ENCODE measurements at places on chromosomes 12 and 14.

- no peak for DNase-seq
Measured at GRCh38 chr14:103021684-103022001, 35.7 kb downstream of the CDC42BPB start.

DNA sequence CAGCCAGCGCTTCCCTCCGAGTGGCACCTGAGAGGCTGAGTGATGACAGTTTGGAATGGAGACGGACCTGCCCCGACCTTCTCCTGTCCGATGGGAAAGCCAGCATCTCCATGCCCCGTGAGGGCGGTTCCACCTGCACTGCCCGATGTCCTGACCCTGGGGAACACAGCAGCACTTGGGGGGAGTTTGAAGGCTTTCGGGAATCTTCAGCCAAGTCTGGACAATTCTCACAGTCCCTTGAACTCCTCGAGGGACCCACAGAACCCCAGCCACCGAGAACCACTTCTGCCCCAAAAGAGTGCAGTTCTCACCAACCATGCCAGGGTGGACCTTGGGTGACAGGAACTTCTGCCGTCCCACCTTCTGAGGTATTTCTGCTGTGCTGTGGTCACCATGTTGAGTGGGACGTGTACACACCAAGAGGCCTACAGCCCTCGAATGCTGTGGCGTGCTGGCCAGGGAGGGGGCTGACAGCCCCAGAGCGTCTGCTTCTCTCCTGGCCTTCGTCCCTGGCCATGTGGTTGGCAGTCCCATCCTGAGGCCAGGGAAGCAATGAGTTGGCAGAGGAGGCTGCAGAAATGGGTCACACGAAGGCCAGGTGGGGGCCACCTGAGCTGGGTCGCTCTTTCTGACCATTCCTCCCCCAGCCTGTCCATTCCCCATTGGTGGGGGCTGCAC, 1.0 kb downstream of the CLBA1 start:
- no peak for DNase-seq

DNA sequence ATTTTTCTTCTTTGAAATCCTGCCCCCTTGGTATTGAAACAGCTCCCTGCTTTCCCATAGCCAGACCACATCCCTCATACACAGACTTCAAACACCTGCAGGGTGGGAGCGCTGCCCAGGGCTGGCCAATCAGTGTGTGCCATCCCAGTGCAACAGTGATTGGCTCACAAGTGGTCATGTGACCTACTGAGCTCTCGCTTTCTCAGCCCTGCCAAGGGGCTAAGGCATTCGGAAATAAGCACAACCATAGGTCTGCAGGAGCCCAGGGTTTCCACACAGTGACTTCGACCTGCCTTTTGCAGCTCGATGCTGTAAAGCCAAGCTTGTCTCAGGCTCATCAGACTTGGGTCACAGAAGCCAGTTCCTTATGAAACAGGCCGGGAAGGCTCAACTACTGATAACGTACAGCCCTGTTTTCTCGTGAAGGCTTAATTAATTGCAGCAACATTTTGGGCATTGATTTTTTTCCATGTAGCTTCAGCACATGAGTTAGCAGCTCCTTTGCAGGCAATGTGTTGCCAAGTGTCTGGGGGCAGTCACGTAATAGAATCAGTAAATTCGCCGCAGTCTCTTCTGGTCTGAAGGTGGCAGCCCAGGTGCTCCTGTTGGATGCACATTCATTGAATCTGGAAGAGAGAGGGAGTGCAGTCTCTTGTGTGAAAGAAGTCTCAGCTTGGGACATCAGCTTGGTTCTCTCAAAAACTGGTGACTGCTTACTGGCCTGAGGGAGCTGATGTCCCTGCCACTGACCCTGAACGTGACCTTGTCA, 1091.8 kb downstream of the AACS start:
- DNase-seq, result no peak

DNA sequence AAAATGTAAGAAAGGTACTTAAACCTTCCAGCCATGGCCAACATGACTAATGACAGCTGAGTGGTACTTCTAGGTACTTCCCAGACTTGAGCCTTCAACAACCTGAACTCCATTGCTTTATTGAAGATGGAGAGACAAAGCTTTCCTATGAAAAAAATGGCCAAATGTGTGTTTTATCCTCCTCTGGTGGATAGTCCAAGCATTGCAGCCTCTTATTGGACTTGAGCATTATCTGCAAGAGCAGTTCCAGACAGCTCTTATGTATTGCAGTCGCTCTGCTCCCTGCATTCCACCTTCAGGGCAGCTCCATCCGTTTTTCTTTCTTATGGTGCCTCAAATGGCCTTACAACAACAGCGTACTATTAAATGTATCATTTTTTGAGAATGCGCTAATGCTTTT, 588.2 kb downstream of the NRXN3 start:
- no peak for DNase-seq

DNA sequence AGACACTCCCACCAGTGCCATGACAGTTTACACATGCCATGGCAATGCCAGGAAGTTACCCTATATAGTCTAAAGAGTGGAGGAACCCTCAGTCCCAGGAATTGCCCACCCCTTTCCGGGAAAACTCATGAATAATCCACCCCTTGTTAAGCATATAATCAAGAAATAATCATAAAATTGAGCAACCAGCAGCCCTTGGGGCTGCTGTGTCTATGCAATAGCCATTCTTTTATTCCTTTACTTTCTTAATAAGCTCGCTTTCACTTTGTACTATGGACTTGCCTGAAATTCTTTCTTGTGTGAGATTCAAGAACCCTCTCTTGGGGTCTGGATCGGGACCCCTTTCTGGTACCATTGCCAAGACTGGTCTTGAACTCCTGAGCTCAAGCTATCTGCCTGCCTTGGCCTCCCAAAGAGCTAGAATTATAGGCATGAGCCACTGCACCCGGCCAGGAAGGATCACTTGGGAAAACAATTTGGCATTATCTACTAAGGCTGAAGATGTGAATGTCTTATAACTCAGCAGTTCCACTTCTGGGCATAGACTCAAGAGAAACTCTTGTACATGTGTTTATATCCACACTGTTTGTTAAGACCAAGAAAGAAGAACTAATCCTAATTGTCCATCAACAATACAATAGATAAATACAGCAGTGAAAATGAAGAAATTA, 35.9 kb upstream of the CEP83 start:
- DNase-seq, result no peak

Data from inflammatory macrophage treated with lipopolysaccharide for 4 hours (primary cell).